Peyer's patch (tissue), 4 donors: ENCODE measurements at places on chromosomes 12 and 14. TPM values are rescaled to one million over a fixed set of nuclear protein-coding genes. Genes with fewer than 3 reads are reported as not detected.

DNA sequence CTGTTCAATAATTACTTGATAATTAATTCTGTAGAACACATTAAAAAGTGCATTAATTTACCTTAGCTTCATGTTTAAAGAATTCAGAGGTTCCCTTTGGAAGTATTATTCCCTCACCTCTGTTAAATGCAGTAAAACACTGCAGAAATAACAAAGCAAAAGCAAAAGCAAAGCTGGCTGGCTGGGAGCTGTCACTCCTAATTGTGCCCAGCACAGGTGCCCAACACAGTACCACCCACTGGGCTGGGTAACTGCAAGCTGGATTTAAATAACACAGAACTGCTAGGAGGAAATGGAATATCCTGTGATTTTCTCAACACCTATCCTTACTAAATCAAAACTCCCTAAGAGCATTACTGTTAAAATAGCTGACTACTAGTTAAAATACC is 72.6 kb downstream of the SLC2A13 start:
- H3K4me3 ChIP-seq: no peak overlapping the region
- no peaks in the 10 kb centered on the region for H3K36me3 ChIP-seq
- no peak for DNase-seq
- no peaks in the 10 kb centered on the region for H3K4me1 ChIP-seq
- no peaks in the 10 kb centered on the region for H3K27me3 ChIP-seq

ATP5F1B gene
- 768 TPM for total RNA-seq

DNA sequence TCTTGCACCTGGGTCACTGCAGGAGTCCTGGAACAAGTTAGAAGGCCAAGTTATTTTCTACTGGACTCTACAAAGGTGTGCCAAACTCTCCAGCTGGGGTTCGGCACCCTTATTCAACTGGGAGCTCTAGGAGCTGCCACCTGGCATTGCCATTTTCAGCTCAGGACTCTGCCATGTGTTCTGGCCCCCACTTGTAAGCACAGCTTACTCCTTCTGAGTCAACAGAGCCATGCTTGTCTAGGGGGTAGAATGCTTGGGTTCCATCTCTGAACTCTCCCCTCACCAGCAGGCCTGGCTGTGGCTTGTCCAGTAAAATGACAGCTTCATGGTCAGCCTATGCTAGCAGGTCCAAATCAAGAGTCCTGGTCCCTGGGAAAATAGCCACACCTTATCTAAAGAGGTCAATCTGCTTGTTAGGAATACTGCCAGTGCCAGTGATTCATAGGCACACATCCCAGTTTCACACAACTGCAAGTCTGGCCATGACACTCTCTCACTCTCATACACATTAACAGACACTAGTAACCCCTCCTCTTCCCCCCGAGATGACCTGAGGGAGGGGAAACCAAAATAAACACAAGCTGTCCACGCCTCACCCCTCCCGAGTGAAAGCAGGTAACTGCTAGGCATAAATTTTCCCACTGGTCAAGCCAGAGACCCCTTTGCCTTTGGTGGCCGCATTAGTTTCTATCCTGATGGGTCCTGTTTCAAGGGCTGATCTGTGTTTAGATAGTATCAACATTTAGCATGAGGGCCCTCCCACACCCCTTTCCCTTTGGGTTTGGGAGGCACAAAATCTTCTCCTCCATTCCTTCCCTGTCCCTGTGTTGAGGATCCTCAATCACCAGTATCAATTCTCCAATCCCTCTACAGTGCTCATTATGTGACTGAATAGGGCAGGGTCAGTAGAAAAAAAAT is 182.3 kb upstream of the GZMB start:
- peak; percentile 59 for DNase-seq
- no peaks in the 10 kb centered on the region for H3K27me3 ChIP-seq
- H3K27ac ChIP-seq: no peak overlapping the region
- no peak overlapping the region for H3K4me3 ChIP-seq
- H3K4me1 ChIP-seq: peaks cover 62% of the 10 kb centered on the region

GPR137C gene
- total RNA-seq: 1.7 TPM

- H3K36me3 ChIP-seq: no peaks in the 10 kb centered on the region
- no peaks in the 10 kb centered on the region for H3K27me3 ChIP-seq
- no peak overlapping the region for H3K4me3 ChIP-seq
- H3K4me1 ChIP-seq: no peaks in the 10 kb centered on the region
- DNase-seq: no peak
- peak overlapping the region; percentile 31 for H3K27ac ChIP-seq
Observed at GRCh38 chr14:81400852-81401251, 728 bp upstream of the STON2 start.

DNA sequence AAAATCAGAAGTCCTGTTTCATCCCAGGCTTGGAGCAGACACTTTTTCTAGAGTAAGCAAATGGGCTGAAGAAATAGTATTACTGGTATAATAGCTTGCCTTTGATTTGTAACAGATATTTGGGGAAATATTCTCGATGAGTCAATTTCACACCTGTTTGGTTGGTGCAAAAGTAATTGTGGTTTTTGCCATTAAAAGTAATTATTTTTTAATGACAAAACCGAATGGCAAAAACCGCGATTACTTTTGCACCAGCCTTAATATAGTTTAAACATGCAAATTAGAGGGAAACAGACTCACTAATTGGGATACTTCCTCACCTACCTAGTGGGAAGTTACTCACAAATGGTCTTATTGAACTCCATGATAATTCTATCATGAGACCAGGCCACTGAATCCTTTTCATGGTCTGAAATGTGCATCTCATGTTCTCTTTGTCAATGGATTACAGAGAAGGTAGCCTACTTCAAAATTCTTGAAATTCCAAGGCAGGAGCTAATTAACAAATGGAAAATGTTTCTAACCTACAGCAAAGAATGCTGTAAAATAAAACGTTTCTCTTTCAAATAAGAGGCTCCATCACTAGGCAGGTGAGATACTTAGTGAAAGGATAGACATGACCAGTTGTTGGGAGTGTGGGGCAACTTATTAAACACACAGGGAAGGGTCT is 391.3 kb downstream of the EMP1 start:
- DNase-seq: no peak
- no peaks in the 10 kb centered on the region for H3K4me1 ChIP-seq
- no peaks in the 10 kb centered on the region for H3K36me3 ChIP-seq
- no peaks in the 10 kb centered on the region for H3K27me3 ChIP-seq

DNA sequence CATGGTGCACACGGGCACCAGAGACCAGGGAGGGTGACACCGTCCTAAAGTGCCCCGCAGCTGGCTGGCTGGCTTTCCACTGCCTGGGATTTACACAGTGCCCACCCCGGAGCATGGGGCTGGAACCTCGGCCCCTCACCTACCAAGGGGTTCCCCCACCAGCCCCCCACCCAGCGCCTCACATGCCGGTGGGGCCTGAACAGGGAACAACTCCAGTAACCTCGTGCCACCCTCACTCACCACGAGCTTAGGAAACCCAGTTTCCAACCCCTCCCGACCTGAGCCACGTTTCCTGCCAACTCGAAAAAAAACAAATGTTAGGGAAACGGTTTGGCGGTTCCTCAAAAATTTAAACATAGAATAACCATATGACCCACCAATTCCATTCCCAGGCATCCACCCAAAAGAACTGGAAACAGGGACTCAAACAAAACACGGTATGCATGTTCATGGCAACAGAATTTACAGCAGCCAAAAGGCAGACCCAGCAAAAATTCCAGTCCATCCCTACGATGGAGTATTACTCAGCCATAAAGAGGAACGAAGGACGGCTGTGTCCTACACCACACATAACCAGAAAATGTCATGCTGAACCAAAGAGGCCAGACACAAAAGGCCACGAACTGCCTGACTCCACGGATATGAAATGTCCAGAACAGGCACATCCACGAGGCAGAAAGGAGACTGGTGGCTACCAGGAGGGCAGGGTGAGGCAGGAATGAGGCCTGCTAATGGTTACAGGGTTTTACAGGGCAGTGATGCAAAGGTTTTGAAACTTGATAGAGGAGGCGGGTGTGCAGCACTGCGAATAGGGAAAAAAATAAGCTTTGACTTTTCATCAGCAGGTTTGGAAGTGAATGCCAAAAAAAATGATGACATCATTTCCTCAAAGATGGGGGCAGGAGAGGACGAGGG is 68.9 kb downstream of the NCOR2 start:
- H3K27me3 ChIP-seq: no peaks in the 10 kb centered on the region
- H3K36me3 ChIP-seq: no peaks in the 10 kb centered on the region
- peaks cover 47% of the 10 kb centered on the region for H3K4me1 ChIP-seq
- no peak for DNase-seq

GRCh38 chr12:32870716-32871115 is 25.9 kb downstream of the PKP2 start:
- H3K27ac ChIP-seq: no peak overlapping the region
- no peak for DNase-seq
- H3K4me1 ChIP-seq: no peaks in the 10 kb centered on the region
- H3K4me3 ChIP-seq: no peak overlapping the region
- no peaks in the 10 kb centered on the region for H3K27me3 ChIP-seq

DNA sequence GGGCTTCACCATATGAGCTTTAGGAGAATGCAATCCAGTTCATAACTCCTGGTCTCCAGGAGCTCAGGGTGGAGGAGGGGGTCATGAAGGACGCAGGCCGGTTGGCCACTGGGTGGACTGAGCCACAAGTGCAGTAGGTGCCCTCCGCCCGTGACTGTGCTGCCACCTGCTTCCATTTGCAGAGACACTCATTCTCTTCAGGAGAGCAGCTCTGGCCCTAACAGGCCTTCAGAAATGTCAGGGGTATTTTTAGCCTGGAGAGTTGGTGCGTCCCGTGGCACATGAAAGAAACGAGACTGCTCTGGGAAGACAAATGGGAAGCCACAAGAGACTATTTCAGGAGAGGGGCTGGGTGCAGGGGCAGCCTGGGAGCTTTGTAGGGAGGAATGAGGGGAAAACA is 74.6 kb upstream of the MYL2 start:
- no peak for DNase-seq
- H3K27ac ChIP-seq: no peak overlapping the region
- H3K4me3 ChIP-seq: no peak overlapping the region
- no peaks in the 10 kb centered on the region for H3K27me3 ChIP-seq

GRCh38 chr12:10571141-10571540 is 42.3 kb downstream of the MAGOHB start:
- H3K4me3 ChIP-seq: no peak overlapping the region
- no peaks in the 10 kb centered on the region for H3K36me3 ChIP-seq
- no peaks in the 10 kb centered on the region for H3K4me1 ChIP-seq
- H3K27ac ChIP-seq: no peak overlapping the region
- H3K27me3 ChIP-seq: no peaks in the 10 kb centered on the region

DNA sequence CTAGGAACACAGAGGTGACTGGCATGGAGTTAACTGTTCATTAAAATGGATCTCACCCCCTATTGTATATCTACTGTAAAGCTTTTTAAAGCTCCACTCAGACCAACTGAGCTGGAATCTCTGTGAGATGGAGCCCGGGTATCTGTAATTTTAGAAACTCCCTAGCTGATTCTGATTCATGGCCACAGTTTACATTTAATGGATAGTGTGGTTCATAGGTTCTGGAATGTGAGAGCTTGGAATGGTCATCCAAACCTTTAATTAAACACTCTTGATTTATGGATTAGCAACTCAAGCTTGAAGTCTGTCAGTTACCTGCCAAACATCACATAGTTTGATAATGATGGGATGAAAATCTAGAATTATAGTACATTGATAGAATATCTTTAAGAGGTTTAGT is 183.8 kb downstream of the SLC25A21 start:
- no peak overlapping the region for H3K27ac ChIP-seq
- no peak overlapping the region for H3K4me3 ChIP-seq
- H3K27me3 ChIP-seq: no peaks in the 10 kb centered on the region
- no peaks in the 10 kb centered on the region for H3K36me3 ChIP-seq
- no peak for DNase-seq

SLC25A47 gene
- 1.2 TPM for total RNA-seq

DNA sequence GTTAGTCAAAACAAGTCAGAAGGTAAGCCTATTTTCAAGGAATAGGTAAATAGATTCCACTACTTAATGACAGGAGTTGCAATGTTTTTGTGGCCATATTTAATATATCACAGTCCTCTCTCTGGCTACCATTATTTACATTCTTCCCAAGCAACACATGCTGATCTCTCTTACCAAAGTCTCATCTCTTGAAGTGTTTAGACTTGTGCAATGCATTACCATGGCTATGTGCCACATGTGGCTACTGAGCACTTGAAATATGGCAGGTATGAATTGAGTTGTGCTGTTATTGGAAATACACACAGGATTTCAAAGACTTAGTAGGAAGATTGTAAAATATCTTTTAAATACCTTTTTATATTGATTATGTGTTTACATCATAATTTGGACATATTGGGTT is 262.4 kb upstream of the PDE3A start:
- no peaks in the 10 kb centered on the region for H3K27me3 ChIP-seq
- no peak overlapping the region for H3K27ac ChIP-seq
- no peaks in the 10 kb centered on the region for H3K36me3 ChIP-seq
- no peak for DNase-seq
- no peak overlapping the region for H3K4me3 ChIP-seq

- no peak for DNase-seq
- H3K4me3 ChIP-seq: peak overlapping the region; percentile 68
- H3K4me1 ChIP-seq: peaks cover 6% of the 10 kb centered on the region
- H3K27me3 ChIP-seq: no peaks in the 10 kb centered on the region
- peak overlapping the region; percentile 91 for H3K27ac ChIP-seq
Observed at GRCh38 chr12:101878243-101878821, 952 bp downstream of the DRAM1 start.

DNA sequence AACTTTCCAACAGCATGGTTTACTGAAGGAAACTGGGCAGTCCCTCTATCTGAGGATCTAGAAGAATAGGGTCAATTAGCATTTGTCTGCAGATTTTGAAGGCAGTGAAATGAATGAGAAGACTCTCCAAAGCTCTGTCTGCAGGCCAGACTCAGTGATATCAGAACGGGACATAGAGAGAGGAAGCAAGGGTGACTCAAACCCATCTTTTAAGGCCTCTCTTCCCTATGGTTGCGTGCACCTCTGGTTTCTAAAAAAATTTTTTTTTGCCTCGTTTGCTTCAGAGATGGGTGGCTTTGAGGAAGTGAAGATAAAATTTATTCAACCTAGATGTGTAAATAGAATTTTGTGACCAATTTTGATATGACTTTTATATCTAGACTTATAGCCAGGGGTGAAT is 71.9 kb upstream of the HOXC13 start:
- no peak overlapping the region for H3K4me3 ChIP-seq
- no peaks in the 10 kb centered on the region for H3K36me3 ChIP-seq
- no peaks in the 10 kb centered on the region for H3K27me3 ChIP-seq
- DNase-seq: no peak
- no peaks in the 10 kb centered on the region for H3K4me1 ChIP-seq

- H3K27me3 ChIP-seq: no peaks in the 10 kb centered on the region
- H3K4me3 ChIP-seq: peak overlapping the region; percentile 62
- DNase-seq: peak; percentile 84
- H3K36me3 ChIP-seq: no peaks in the 10 kb centered on the region
- H3K4me1 ChIP-seq: peaks cover 11% of the 10 kb centered on the region
Observed at GRCh38 chr14:103091041-103091882, 3.3 kb upstream of the EXOC3L4 start.

SERPINA12 gene
- not detected for total RNA-seq

- H3K36me3 ChIP-seq: no peaks in the 10 kb centered on the region
- no peaks in the 10 kb centered on the region for H3K4me1 ChIP-seq
- no peak overlapping the region for H3K27ac ChIP-seq
- DNase-seq: no peak
Observed at GRCh38 chr14:25518364-25518763, 468.4 kb upstream of the STXBP6 start.

GRCh38 chr12:106297681-106298080 is 4.9 kb upstream of the TCP11L2 start:
- DNase-seq: peak; percentile 55
- no peaks in the 10 kb centered on the region for H3K4me1 ChIP-seq
- H3K36me3 ChIP-seq: no peaks in the 10 kb centered on the region
- no peak overlapping the region for H3K27ac ChIP-seq
- H3K27me3 ChIP-seq: no peaks in the 10 kb centered on the region

PRIMA1 gene
- total RNA-seq: 1.2 TPM
